ENCODE measurements at places on chromosomes 1 and 21. TPM values are rescaled to one million over a fixed set of nuclear protein-coding genes. Genes with fewer than 3 reads are reported as not detected.

The ODF2L gene
- total RNA-seq: 20.6 TPM

The ALDH4A1 gene
- 12.0 TPM for total RNA-seq

The FMN2 gene
- 8.3 TPM for total RNA-seq

The OVAAL gene
- total RNA-seq: not detected

The UBE2U gene
- total RNA-seq: not detected

Data from aortic smooth muscle cell (primary cell).